CD4-positive, alpha-beta T cell treated with Interleukin-10 for 1 hour (primary cell): ENCODE measurements at places on chromosomes 7 and 10.

GRCh38 chr10:50508315-50509051 lies 115.3 kb downstream of the SGMS1 start:
- peak; percentile 39 for DNase-seq

DNA sequence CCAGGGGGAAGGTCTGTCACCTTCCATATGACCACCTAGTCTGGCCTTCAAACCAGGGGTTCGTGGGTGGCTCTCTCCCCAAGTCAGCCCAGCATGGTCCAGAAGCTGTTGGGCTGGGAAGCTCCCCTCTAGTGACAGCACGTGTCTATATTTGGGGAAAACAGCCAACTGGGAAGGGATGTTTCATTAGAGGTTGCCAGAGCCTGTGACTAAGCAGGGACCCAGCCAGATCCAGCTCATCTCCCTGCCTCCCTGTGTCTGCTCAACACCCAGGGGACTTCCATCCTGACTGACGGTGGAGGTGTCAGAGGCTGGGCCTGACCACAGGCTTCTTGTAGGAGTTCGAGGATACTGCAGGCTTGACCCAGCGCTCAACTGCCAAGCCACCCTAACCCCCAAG lies 10.5 kb downstream of the STYXL1 start:
- no peak for DNase-seq

GRCh38 chr10:60206735-60207134 lies 182.9 kb downstream of the ANK3 start:
- DNase-seq, result no peak

DNA sequence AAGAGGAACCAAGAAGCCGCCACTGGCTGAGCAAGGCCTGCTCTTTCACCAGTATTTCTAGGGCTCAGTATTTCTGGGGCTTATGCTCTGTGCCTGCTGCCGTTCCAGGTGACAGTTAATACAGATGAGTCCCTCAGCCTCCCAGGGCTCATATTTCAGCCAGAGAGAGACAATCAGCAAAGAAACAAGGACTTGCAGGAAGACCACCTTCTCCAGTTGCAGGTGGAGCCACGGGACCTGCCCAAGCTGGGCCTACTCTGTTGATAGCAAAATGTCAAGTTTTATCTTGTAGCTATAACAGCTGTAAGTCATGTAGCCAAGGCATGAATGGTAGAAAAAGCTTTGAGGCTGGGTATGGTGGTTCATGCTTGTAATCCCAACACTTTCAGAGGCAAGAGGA lies 42.7 kb downstream of the NPTX2 start:
- DNase-seq, result no peak

- DNase-seq, result no peak
Observed at GRCh38 chr7:31664890-31665289, 22.1 kb upstream of the PPP1R17 start.

- no peak for DNase-seq
Observed at GRCh38 chr10:69797959-69798358, 3.7 kb upstream of the COL13A1 start.

GRCh38 chr10:94963901-94964300 lies 25.4 kb downstream of the CYP2C9 start:
- no peak for DNase-seq

DNA sequence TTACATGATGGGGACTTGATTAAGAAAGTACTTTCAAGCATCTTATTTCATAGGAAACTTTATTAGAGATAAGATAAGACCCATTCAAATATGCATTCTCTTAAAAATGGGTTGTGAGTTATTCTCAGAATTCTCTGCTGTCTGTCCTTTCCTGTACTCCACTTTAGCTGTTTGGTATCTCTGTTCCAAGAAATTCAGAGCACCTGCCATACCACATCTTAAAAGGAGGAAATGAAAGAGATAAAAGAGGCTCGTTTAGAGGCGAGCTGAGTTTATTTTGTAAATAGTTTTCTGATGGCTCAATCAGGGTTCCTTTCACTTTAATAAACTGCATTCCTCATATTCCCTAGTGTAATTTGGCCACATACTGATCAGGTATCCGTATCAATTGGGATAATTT lies 87.2 kb downstream of the MDFIC start:
- peak; percentile 49 for DNase-seq

GRCh38 chr7:146172112-146172511 lies 55.5 kb downstream of the CNTNAP2 start:
- no peak for DNase-seq

DNA sequence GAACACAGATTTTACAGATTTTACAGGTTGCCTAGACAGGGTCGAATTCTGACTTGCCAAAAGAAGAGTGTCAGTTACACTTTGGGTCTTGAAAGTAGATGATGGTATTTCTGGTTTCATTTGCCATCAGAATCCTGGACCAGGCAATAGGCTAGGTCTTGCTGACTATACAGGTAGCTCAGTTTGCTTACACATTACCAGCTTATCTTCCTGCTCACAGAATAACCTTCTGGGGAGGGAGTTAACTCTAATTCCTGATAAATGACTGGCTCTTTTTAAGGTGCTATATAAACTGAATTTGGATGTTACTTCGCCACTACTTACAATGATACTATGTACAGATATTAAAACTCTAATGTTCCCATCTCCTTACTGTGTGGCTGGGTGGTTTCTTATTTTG lies 39.8 kb downstream of the GBF1 start:
- no peak for DNase-seq

- no peak for DNase-seq
Observed at GRCh38 chr7:116787881-116788280, 74.5 kb upstream of the CAPZA2 start.

- no peak for DNase-seq
Observed at GRCh38 chr7:132756484-132756990, 180.3 kb upstream of the PLXNA4 start.

DNA sequence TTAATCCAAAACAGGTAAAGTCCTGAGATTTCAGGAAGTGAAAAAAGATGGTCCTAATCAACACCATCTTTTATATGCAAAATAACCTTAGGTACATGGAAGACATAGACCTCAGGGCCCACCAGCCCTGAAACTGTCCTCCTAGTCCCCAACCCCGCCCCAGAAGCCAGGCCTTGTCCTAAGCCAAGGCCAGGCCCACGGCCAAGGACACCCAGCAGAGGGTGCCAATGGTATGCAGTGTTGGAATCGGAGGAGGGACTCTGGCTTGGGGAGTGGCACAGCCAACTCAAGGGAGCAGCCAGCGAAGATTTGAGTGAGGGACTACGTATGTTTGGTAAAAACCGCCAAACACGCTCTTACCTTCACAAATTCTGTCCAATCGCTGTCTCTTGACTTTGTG lies 96.7 kb downstream of the ZRANB1 start:
- DNase-seq, result no peak

DNA sequence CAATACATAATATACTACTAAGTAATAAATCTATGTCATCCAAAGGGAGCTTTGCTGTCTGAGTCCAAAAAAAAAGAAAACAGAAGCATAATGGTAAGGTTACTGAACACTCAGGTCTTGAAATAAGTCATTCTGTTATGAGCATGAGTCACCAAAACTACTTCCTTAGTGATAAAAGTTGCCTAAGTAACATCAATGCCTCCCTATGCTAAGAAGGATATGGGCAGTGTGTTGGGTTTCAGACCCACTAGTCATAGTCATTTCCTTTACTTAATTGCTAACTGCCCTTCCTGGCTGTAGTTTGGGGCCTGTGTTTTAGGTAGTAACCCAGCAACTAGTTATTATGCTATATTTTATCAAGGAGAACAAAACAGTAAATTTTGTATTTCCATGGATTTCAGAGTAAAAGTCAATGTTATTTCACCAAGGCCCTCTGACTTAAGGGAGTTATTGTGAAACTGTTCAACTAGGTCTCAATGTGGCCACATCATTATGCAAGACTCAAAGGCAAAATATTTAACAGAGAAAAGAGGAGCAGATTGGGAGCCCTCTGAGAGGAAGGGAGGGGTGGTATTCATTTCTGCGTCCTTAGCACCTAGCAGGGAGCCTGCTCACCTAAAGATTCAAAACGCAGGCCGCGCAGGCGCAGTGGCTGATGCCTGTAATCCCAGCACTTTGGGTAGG lies 11.7 kb upstream of the VIM start:
- peak; percentile 75 for DNase-seq
